ENCODE measurements at places on chromosomes 11 and 22.

- no peak for DNase-seq
Measured at GRCh38 chr11:75107187-75107586, 10.5 kb upstream of the OR2AT4 start.

DNA sequence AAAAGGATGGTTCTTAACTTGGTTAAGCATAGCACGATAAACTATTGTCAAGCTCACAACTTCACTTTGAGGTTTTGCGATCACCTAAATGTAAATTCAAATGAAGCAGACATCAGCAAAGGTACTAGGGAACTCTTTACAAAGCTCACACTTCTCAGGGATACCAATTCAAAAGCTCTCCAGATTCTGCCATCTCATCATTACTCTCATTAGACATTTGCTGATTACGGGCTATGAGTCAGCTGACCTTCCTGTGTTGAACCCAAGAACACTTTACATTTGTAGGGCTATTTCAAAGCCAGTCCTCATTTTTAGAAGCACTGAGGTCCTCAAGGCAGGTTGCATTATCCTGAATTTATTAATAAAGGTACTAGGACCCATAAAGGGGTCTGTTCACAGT lies 28.4 kb upstream of the IZUMO1R start:
- no peak for DNase-seq

- DNase-seq, result no peak
Measured at GRCh38 chr11:2182075-2182474, 10.5 kb upstream of the TH start.

GRCh38 chr11:33256031-33256812 lies 959 bp upstream of the HIPK3 start:
- DNase-seq, result no peak

- DNase-seq, result peak; percentile 38
Measured at GRCh38 chr11:111586388-111586831, 15.8 kb upstream of the SIK2 start.

GRCh38 chr11:82859750-82860149 lies 40.5 kb downstream of the PRCP start:
- no peak for DNase-seq
